ENCODE measurements at places on chromosomes 5 and 9.

DNA sequence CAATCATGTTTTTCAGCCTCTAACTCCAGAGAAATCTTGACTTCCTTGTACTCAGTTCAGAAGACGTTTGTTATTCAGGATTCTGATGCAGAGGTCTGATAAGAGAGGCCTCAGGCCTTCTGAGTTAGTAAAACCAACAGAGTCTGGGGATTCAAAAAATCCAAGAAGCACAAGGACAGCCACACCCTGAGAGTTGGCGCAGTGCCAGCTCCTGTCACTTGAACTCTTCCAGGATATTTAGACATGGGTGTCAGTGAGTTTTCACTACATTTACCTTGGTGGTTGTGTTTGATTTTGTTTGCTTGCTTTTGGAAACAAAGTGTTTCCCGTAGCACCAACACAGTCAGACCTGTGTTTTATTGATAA lies 41.6 kb upstream of the PDE8B start:
- DNase-seq = no peak

- DNase-seq = no peak
Measured at GRCh38 chr9:92295240-92295790, 1.8 kb upstream of the IARS1 start.

DNA sequence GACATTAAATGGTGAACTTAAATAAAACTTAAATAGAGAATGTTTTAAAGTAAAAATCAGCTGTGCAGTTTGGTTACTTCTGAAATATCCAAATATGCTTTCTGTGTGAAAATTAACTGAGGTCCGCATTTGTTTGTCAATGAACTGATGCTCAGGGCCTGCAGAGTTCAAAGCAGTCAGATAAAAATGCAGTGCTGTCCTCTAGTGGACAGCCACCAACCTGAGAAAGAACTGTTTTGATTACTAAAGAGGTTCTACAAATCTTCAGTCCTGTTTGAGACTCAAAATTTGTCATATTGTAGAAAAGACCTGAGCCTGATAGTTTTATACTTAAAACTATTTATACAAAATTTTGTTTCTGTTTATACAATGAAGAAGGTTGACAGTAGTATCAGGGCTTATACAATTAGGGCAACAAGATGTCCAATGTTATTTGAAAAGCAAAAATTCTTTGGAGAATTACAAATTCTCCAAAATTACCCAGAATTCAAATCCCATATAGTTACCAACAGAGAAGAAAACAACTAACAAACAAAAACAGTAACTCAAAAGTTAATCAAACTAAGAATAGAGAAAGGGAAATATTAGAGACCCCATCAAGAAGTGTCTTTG lies 232.3 kb upstream of the TBCA start:
- DNase-seq = peak; percentile 62

GRCh38 chr5:14450018-14450524 lies 131.5 kb upstream of the OTULINL start:
- no peak for DNase-seq

- DNase-seq = no peak
Measured at GRCh38 chr5:127621601-127622325, 27.1 kb upstream of the CTXN3 start.

DNA sequence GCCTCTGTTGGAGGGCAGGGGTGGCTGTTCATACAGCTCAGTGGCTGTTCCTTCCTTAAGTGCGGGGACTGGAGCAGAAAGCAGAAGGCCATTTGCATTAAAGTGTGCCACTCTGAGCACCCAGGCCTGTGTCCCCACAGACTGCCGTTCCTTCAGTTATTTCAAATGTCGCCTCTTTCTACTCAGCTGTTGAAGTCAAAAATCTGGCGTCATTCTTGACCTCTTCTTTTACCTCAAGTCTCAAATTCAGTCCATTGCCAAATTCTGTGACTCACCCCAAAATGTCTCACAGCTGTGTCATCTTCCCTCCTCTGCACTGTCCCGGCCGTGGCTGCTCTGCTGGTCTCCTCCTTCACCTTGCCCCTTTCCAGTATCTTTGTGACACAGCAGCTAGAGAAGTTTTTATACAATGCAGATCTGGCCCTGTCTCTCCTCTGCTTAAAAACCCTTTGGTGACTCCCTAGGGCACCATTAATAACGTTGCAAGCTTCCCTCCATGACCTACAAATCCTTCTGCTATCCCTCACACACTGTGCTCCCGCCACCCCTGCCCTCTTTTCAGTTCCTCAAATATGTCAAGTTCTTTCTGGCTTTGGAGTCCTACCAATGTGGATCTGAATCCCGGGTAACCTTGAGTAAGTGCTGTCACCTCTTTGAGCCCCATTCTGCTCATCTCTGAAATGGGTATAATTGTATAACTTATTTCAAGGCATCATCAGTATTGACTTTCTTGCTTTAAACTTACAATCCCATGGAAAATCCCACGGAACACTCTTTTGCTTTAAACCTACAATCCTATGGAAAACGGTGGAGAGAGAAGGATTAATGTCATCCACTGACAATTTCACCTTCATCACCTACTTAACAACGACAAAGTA lies 98.3 kb upstream of the BOD1 start:
- no peak for DNase-seq

DNA sequence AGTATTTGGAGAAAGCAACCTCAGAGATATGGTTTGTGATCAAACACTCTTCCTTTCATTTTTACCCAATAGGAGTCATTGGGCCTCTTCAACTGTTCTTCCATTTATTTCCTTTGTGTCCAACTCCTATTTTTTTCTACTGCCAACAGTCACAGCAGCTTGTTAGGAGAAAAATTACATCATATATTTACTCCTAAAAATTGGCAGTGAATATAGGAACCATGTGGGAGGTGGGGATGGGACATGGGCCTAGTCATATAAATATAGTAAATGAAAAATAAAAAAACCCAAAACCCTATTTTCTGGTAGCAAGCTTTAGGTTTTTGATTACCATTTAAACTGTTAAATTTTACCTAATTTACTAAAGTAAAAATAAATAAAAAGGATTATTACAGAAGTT lies 134.9 kb upstream of the MPDZ start:
- no peak for DNase-seq

All from D341Med (cell line).